ENCODE measurements at places on chromosomes 5 and 9.

DNA sequence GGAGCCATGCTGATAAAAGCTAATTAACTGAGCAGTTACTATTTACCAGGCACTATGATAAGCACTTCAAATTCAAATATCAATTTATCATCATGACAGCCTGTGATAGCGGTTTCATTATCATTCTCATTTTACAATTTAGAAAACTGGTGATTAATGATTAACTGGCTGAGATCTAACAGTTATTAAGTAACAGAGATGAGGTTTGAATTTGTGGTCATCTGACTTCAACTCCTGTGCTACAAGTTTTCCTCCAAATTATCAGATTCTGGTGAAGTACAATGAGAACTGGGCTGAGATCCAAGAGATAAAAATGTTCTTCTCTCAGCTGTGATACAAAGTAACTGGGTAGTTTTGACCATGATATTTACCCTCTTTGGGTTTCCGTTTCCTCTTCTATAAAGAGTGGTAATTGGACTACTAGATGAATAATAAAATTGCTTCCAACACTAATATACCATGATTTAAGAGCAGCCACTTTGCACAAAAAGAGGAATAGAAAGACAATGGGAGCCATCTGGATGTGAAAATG, 74.5 kb upstream of the CCNG1 start:
- DNase-seq, result no peak

DNA sequence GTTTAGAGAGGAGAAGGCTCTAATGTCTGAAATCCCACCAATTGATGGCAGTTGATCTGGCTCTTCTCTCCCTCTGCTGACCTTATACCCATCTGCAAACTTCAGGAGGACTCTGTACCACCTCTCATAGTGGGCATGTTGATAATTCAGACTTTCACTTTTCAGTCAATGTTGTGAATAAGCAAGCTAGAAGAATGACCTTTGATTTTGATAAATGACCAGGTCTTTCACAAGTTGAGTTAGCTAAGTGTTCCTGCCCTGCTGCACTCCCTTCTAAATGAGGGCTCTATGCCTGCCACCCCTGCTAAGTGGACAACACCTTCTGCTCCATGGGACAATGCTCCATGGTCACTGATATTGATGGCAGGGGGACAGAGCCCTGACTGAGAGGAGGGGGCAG, 74.7 kb downstream of the SPRY4 start:
- no peak for DNase-seq

DNA sequence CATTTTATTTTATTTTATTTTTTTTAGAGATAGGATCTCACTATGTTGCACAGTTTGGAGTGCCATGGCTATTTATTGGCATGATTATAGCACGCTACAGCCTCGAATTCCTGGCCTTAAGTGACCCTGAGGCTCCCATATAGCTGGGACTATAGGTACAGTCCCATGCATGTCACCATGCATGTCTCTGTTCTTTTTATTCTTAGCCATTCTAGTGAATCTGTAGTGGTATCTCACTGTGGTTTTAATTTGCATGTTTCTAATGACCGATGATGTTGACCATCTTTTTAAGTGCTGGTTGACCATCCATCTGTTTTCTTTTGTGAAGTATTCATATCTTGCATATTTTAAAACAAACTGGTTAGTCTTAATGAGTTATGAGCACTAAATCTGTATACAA, 76.1 kb downstream of the SLC44A1 start:
- DNase-seq, result no peak

- no peak for DNase-seq
Measured at GRCh38 chr5:65264420-65264819, 217.3 kb downstream of the ADAMTS6 start.

GRCh38 chr9:84697509-84698114, 28.1 kb downstream of the NTRK2 start:
- DNase-seq, result peak; percentile 65

DNA sequence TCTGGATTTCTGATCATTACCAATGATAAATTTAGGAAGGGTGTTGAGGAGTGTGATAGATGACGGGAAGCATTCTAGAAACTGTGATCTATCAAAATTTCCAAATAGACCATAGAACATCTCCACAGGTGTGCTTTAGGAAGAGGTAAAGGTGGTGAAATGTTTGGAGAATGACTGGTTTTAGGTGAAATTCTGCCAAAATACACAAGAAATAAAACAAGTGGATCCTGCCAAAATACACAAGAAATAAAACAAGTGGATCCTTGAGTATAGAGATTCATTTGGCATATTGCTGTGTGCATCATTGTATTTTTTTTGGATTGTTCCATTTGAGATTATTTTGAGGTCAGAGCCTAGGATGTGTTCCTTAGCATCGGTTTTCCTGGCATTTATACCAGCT, 88.3 kb upstream of the CTNND2 start:
- no peak for DNase-seq

DNA sequence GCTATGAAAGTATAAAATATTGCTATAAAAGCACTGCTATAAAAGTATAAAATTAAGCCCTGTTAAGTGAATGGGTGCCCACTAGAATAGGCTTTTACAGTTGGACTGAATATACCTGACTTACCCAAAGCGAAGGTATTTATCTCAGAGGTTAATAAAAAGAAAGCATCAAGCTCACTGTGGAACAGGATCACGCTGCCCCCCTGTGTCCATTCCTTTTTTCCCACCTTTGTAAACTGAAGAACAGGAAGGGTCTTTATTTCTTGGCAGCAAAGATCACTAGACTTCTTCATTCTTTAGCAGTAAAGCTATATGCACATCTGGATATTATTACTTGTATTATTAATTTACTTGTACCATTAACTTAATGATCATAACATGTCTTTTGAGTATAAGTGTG, 22.1 kb upstream of the PLPP6 start:
- peak; percentile 43 for DNase-seq

GRCh38 chr5:127998950-127999615, 84.5 kb upstream of the SLC12A2 start:
- no peak for DNase-seq

- DNase-seq, result no peak
Measured at GRCh38 chr9:80648336-80648735, 1041.0 kb downstream of the TLE1 start.

- peak; percentile 16 for DNase-seq
Measured at GRCh38 chr5:84378961-84379360, 5.7 kb downstream of the EDIL3 start.

- DNase-seq, result no peak
Measured at GRCh38 chr5:135473956-135474670, 22.0 kb upstream of the TIFAB start.

- no peak for DNase-seq
Measured at GRCh38 chr9:136306211-136307208, 2.6 kb upstream of the CCDC187 start.

DNA sequence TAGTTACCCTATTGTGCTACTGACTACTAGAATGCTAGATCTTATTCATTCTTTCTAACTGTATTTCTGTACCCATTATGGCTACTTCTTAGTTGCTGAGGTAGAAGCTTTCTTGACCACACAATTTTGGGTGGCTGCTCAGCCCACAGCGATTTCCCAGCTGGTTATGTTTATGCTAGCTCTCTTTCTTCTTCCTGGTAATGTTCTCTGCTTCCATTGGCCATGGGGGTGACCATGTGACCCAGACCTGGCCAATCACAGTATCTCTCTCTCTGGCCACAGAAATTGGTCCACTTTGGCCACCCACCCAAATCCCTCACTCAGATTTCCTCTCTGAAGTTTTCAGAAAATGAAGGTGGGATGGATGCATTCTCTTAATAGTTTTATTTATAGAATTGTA, 427.9 kb upstream of the CLINT1 start:
- peak; percentile 8 for DNase-seq

- DNase-seq, result no peak
Measured at GRCh38 chr9:106632621-106633020, 230.3 kb upstream of the ZNF462 start.

GRCh38 chr5:171700318-171700912, 85.2 kb upstream of the SMIM23 start:
- no peak for DNase-seq

- peak; percentile 75 for DNase-seq
Measured at GRCh38 chr5:168987543-168988300, 313.2 kb downstream of the SLIT3 start.

GRCh38 chr5:62305358-62305714, 670 bp upstream of the KIF2A start:
- no peak for DNase-seq

DNA sequence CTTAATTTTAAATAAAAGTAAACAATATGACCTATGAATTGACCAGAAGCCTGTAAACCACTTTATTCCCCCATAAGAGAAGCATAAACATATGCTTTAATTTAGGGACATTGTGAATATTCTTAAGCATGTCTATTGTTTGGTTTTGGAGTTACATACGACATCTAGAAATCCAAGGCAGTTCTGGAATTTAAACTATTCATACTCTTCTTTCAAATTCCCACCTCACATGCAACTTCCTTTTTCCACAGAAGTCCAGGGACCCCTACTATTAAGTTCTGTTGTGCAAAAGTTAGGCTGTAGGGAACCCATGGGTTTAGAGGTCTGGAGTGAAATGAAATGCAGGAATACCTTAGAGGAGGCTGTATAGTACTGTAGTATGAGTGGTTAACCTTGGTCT, 2.1 kb downstream of the RIC1 start:
- peak; percentile 29 for DNase-seq

DNA sequence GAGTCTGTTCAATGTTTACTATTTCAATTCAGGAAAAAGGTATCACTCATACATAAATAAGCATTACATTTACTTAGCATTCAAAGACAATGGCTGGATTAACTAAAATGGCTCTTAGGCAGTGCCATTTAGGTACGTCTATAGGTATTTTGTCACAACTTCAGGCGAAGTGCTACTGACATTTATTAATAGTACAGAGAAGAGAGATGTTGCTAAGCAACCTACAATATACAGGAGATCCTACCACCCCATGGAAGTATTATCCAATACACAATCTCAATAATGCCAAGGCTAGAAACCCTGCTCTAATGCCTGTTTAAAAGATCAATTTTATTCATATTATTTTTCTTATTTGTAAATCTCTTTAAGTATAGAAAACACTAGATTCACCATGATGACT, 76.0 kb downstream of the UBAP2 start:
- no peak for DNase-seq

DNA sequence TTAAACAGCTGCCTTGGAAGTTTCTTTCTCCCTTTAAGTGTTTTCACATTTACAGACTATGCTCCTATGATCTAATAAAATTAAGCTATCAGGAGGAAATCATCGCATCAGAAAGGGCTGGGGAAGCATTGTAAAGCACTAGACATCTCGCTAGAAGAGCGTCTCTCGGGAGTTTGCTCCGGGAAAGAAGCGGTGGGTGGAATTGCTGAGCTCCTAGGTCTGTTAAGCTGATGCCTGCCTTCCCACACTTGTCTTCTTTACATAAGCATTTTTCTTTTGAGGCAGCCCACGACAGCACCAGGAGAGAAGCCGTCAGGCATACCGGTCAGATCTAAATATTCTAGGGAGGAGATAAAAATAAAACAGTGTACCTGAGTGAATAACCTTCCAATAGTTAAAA, 541.7 kb upstream of the TUSC1 start:
- DNase-seq, result no peak

DNA sequence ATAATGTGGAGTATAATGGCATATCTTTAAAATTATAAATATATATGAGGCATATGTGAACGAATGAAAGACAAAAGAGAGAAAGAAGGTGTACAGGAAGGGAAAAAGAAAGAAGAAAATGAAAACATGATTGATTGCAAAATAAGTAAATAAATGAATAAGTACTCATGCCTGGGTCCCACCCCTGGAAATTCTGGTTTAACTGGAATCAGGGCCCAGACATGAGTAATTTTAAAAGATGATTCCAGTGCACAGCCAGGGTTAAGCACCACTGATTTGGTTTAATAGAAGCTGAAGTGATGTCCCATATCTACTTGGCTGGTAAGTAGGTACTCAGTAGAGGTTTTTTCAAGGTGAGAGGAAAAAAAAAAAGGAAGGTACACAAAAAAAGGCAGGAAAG, 34.0 kb upstream of the HOMER1 start:
- no peak for DNase-seq

GRCh38 chr5:61228691-61229280, 66.5 kb upstream of the SMIM15 start:
- peak; percentile 55 for DNase-seq

GRCh38 chr5:153429761-153430380, 60.6 kb upstream of the GRIA1 start:
- DNase-seq, result no peak

- no peak for DNase-seq
Measured at GRCh38 chr9:98449871-98450270, 194.4 kb upstream of the TBC1D2 start.

DNA sequence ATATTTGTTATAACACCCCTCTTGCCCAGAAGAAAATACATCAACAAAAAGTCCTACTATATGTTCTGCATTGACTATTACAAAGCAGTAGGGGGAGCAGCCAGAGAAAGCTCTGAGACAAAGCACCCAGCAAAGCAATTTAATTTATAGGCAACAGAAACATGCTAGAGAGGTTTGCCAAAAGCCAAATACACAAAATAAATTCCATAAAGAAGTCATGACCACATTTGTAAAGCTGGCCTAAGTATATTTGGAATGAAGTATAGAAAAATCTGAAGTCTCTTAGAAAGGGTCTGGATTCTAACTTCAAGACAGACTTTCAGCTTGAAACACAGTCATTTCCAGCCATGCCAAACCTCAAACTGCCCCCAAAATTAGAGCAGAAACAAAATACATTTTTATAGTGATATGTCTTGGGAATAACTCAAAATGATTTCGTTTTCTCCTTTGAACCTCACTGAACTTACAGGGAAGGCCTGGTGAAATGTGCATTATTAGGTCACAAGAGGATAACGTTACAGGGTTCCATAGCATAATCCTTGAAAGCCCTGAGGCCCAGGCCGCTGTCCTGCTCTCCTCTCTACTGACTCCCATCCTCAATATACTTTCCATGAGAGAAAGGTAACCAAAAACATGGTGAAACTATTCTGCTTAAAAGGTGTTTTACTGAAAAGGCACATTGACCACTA, 451.8 kb downstream of the RAB3C start:
- DNase-seq, result peak; percentile 51

GRCh38 chr5:6583049-6583880, 49.6 kb downstream of the NSUN2 start:
- DNase-seq, result peak; percentile 87

DNA sequence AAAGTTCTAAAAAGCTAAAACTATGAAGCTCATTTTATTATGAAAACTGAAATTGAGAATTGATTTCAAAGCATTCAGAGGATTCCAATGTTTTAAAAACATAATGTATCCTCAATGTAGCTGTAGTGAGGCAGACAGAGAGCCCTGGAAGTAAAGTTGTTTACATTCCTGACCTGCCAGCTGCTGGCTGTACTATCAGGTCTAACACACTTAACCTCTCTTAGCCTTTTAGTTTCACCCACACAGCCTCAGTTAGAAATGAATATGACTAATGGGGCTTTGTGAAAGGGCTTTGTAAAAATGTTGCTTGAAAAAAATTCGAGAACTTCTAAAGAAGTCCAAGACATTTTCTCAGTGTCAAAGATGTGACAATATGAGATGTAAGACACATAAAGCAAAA, 122.6 kb downstream of the FBXL17 start:
- peak; percentile 27 for DNase-seq
